ENCODE measurements at places on chromosomes 6 and 20. TPM values are rescaled to one million over a fixed set of nuclear protein-coding genes. Genes with fewer than 3 reads are reported as not detected.

The RIPOR3 gene
- total RNA-seq = not detected

- no peak for DNase-seq
Observed at GRCh38 chr20:44858606-44859360, 26.7 kb upstream of the YWHAB start.

DNA sequence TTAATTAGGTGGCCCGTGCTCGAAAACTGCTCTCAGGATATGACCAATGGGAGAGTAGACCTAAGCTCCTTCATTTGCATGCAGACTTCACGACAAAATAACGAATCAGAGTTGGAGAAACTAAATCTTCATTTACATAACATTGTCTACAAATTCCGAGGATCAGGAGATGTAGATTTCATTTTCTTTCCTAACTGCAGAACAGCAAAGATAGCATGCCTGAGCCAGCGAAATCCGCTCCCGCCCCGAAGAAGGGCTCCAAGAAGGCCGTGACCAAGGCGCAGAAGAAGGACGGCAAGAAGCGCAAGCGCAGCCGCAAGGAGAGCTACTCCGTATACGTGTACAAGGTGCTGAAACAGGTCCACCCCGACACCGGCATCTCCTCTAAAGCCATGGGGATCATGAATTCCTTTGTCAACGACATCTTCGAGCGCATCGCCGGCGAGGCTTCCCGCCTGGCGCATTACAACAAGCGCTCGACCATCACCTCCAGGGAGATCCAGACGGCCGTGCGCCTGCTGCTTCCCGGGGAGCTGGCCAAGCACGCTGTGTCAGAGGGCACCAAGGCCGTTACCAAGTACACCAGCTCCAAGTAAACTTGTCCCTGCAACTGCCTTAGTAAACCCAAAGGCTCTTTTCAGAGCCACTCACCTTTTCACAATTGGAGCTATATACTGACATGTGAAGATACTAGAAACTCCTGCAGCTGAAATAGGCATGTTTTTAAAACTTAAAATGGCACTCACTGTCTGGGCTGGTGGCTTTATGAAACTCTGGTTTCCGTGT lies 96.5 kb downstream of the HFE start:
- peak; percentile 92 for DNase-seq

GRCh38 chr6:119921491-119922010 lies 572.0 kb upstream of the MAN1A1 start:
- DNase-seq = no peak

DNA sequence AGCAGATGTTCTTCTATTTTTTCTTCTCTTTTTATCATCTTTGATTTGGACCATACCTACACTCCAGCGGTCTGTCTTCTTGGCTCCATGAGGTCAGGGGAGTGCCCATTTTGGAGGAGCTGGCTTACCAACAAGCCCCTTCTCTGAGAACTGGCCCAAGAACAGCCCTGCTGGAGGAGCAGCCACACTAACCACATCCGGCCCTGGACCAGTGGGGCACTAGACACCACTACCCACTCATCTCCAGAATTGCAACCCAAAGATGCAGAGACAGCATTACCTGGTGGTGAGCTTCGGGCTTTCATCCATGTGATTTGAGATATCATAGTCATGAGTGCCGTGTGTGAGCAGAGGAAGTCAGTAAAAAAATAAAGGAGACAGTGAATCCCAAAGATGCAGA lies 599.4 kb upstream of the CDH4 start:
- DNase-seq = no peak

The GGTLC1 gene
- total RNA-seq = not detected

The DLL1 gene
- 0.17 TPM for total RNA-seq

DNA sequence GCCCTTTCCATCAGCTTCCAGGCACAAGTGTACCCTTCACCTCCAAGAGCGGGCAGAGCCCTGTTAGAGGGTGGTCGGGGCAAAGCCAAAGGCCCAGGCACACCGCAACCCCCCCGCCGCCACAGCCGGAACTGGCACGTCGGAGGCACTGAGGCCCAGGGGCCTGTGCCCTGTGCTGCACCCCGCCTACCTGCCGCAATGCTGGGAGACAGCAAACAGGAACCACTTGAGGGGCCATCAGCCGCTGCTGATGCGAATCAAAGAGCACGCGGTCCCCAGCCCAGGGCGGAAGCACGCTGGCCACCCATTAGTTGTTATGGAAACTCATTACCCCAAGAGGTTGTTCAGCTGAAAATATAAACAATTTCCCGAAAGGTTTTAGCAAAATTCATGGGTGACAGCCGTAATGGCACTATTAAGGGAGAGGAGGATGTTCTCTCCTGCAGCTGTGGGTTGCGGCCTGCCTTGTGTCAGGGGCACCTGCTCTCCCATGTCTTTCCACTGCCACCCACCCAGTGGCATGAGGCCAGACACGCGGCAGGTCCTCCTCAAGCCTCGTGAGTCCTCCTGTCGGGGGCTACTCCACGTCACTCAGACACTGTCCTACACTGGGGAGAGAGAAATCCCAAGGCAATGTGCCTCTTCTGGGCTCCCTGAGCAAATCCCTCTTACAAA lies 65.3 kb downstream of the EDN3 start:
- DNase-seq = no peak

GRCh38 chr6:9126878-9127560 lies 691.7 kb upstream of the SLC35B3 start:
- no peak for DNase-seq

- DNase-seq = no peak
Observed at GRCh38 chr20:62054451-62054953, 11.2 kb downstream of the TAF4 start.

DNA sequence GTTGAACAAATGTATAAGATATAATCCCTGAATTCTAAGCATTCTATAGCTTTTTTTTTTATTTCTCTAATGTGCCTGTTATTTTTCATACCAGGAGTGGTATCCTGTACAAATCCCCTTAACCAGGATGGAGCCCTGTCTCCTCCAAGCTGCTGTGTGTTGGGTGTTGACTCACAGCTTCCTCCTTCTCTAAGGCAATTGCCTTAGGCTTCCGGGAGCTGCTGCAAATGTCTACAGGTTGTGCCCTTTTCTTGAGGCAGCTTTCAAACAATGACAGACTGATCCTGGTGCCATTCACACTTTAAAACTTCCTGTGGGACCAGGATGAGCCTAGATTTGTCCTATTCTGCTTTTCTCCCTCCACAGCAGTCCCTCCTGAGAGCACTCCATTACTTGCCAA lies 173.2 kb downstream of the BTBD3 start:
- no peak for DNase-seq

DNA sequence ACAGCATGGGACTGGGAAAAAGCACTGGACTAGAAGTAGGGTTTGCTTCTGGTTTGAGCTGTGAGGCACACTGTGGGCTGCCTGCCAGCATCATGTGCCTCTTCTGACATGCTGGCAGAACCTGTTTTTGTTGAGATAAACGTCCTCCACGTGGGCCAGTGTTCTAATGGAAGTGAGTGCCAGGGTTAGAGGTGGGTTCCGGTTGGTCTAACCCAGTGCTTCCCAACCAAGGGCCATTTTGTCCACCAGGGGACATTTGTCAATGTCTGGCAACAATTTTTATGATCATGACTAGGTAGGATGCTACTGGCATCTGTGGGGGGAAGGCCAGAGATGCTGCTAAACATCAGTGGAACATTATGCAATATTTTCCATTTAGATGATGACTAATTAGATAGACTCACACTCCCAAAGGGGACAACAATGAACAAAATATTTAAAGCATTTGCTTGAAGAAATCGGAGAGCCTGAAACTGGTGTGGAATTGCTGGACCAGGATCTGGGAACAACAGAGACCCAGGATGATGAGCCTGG lies 7.8 kb upstream of the APMAP start:
- DNase-seq = no peak

GRCh38 chr6:133128191-133128590 lies 113.0 kb upstream of the EYA4 start:
- DNase-seq = no peak

The RWDD1 gene
- total RNA-seq = 44.4 TPM

The THEMIS gene
- total RNA-seq = 14.3 TPM

DNA sequence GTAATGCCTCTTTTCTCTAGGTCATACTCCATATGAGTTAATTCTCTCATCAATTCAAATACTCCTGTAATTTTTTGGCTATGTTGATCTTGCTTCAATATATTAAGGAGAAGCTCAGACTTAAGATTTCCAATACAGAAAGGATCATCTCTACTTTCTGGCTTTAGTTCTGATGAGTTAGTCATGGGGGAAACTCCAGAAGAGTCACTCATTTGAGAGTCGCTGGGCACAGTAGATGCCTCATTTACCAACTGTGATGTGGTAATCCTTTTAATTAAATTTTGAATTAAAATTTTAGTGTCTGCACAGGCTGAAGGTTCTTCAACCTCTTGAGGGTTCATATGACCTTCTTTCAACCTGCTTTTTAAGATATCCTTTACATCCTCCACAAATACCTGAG lies 38.5 kb downstream of the DST start:
- no peak for DNase-seq

The DXO gene
- 14.1 TPM for total RNA-seq

DNA sequence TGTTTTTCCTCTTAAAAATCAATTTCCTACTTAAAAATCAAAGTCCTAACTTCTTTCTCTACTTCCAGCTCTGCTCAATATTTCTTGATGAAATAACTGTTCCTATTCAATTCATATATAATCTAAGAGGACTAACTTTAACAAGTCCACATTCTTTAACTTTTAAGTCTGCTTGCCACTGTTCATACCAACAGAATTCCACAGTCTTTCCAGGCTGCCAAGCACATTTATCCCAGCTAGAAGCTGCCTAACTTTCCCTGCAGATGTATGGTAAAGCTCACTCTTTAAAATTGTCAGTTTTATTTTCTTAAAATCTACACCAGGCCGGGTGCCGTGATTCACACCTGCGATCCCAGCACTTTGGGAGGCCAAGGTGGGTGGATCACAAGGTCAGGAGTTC lies 11.5 kb downstream of the CALHM6 start:
- no peak for DNase-seq

- DNase-seq = no peak
Observed at GRCh38 chr20:6683021-6683977, 84.2 kb upstream of the BMP2 start.

DNA sequence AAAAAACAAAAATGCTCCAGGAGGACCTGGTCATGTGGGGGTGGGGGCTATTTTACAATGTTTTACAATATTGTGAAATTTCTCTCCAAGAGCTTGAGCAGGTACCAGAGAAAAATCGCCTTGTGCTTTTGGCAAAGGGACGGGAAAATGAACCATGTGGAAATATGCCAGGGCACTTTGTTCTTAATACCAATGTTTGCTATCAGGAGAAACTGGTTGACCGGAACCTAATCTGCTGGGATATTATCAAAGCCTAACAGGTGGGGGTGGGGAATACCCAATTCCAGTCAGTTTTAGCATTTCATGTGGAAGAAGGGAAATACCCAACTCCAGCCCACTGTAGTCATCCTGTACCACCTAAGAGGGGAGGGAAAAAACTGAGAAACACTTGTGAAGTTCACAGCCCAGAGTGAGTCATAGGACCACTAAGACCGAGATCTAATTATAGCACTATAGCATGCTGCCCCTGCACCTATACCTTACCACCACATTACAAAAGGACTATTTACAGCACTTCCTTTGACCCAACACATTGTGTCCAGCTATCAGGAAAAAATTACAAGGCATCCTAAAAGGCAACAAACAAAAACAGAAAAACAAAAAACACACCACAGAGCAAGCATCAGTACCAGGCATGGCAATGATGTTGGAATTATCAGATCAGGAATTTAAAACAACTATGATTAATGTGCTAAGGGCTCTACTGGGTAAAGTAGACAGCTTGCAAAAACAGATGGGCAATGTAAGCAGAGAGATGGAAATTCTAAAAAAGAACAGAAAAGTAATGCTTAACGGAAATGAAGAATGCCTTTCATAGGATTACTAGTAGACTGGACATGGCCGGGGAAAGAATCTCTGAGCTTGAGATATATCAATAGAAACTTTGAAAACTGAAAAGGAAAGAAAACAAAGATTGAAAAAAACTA lies 84.1 kb upstream of the POPDC3 start:
- DNase-seq = no peak

GRCh38 chr20:10735195-10735949 lies 61.6 kb upstream of the JAG1 start:
- DNase-seq = no peak
